ENCODE measurements at places on chromosomes 4 and X.
A peak's percentile ranks its signal among the peaks of the same experiment; 100 is the strongest.

DNA sequence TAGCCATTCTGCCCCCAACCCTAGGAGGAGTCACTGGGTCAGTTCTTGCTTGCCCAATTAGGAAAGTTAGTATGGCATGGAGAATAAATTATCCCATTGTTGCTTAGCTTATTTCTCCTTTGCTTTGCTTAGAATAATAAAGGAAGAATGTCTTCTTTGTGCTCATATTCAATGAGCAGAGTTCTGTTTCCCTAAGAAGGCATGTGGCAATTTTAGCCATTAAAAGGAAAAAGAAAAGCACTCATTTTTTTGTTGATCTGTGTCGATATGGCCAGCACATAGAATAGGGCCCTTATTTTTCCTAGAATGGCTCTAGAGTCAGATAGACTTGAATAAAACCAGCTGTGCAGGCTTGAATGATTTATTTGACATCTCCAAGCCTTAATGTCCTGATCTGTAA lies 166.4 kb upstream of the PPARGC1A start:
- DNase-seq, result no peak

- no peak for DNase-seq
Measured at GRCh38 chrX:18698737-18699650, 8.5 kb upstream of the PPEF1 start.

GRCh38 chrX:118251271-118251670 lies 94.6 kb upstream of the WDR44 start:
- no peak for DNase-seq

- DNase-seq, result no peak
Measured at GRCh38 chr4:138716559-138717335, 298.8 kb upstream of the NOCT start.

DNA sequence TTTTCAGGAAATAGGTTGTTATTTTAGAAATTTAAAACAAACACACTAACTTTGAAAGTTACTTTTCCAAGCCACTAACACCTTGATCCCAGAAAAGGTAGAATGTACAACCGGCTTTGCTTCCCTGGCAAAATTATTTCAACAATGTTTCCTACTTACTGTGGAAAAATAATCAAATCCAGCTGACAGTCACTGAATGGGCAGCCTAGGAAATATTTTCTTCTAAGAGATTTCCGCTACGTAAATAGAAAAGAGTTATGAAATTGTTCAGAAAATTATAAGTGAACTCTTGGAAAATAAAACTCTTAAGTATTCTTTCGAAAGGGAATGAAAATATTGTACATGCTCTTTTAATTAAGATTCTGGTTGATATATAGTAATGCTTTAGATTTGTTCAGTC lies 195.7 kb downstream of the GASK1B start:
- DNase-seq, result no peak

GRCh38 chrX:129653971-129654651 lies 645 bp downstream of the APLN start:
- DNase-seq, result peak; percentile 44

DNA sequence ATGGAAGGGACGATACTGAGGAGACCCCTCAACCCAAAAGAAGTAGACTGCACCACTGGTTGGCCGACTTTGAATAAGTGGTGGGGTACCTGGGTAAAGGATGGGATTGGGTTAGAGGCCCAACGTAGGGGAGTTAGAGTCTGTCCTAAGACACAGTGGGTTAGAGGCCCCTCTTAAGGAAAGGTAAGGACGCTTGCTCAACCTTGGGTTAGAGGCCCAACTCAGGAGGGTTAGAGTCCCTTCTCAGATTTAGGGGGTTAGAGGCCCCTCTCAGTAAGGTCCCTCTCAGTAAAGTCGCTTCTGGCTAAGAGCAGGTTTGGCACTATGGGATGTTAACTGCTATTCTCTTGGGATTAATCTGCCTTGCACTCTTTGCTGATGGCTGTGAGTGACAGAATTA lies 81.3 kb downstream of the ACOX3 start:
- DNase-seq, result no peak

GRCh38 chr4:99876946-99877345 lies 17.3 kb downstream of the LAMTOR3 start:
- no peak for DNase-seq

GRCh38 chr4:73631565-73632226 lies 11.5 kb upstream of the RASSF6 start:
- DNase-seq, result no peak

DNA sequence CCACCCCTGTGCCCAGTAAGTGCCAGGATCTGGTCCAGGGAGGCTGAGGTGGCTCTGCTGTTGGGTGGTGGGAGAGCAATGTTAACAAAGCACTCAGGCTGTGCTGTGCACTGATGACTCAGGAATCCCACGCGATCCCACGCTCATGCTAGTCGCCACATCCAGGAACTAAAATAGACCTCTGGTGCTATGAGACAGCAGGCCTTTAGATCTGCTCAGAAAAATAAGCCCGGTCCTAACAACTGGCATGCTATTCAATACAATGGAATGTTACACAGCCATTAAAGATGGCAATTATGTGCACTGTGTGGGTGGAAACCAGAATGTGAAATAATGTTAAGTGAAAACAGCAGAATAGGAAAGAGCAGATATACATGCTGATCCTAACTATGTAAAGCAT lies 26.0 kb downstream of the ARL13A start:
- DNase-seq, result no peak

GRCh38 chr4:173398220-173398619 lies 696 bp downstream of the SCRG1 start:
- no peak for DNase-seq

DNA sequence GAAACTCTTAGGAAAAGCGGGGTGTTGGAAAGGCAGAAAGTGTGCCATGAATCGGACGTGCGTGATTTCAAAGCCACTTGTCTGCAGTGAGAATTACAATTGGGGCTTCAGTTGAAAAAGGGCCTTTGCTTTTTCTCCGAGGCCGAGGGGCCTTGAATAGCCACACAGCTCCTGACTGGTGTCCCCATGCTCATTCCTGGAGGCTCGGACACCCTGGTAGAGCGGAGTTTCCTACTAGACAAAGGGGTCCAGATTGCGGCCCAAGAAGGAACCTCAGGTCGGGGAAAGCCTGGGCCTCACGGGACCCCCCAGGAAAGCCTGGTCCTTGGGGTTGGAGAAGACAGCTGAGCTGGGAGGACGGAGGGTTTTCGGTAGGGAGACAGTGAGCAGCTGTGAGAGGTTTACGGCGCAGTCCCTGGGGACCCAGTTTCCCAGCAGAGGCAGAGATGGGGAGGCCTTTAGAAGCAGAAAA lies 3.0 kb upstream of the SHOX start:
- DNase-seq, result no peak

DNA sequence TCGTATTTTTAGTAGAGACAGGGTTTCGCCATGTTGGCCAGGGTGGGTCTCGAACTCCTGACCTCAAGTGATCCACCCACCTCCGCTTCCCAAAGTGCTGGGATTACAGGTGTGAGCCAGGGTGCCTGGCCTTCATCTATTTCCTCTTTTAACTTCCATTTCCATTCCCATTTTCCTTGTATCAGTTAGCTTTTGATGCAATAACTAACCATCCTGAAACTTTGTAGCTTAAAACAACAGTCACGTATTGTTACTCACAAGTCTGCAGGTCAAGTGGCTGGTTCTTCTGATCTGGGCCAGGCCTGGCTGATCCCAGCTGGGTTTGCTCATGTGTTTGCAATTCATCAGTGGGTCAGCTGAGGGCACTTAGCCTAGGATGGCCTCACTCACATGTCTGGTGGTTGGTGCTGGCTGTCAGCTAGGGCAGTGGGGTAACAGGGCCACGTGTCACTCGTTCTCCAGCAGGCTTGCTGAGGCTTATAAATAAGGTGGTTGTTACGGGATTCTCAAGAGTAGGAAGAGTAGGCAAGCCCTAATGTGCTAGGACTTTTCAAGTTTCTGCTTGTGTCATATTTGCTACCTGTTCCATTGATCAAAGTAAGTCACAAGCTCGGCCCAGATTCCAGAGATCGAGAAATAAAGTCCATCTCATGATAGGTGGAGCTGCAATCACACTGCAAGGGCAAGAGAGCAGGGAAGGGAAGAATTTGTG lies 88.2 kb downstream of the SOWAHB start:
- DNase-seq, result no peak

Data from GM13976 (cell line).